Left lung (tissue), 14 donors: ENCODE measurements at places on chromosomes 12 and 14.
A peak's percentile ranks its signal among the peaks of the same experiment; 100 is the strongest.

- DNase-seq, result no peak
These were observed 10.4 kb upstream of the KRT7 start for GRCh38 chr12:52222692-52223091.

DNA sequence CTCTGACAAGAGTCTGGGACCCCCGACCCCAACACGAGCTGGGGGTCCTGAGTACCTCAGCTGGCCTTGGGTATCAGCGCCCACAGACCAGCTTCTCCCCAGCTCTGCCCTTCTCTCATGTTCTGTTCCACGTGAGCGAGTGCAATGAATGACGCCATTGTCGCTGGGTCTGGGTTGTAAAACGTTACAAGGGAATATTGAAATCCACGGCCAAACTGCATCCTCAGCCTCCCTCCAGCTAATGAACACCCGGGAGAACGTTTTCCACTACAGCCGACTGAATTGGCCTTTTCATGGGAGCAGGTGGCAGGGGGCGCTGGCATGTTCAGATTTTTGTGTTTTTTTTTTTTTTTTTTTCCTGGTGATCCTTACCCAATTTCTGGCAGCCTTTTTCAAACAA lies 34.7 kb downstream of the TBX5 start:
- no peak for DNase-seq

GRCh38 chr12:28958553-28959195 lies 190.4 kb upstream of the FAR2 start:
- DNase-seq, result no peak

GRCh38 chr14:79253576-79253975 lies 957.7 kb downstream of the DIO2 start:
- no peak for DNase-seq

GRCh38 chr12:121297435-121297991 lies 1.0 kb upstream of the CAMKK2 start:
- no peak for DNase-seq

DNA sequence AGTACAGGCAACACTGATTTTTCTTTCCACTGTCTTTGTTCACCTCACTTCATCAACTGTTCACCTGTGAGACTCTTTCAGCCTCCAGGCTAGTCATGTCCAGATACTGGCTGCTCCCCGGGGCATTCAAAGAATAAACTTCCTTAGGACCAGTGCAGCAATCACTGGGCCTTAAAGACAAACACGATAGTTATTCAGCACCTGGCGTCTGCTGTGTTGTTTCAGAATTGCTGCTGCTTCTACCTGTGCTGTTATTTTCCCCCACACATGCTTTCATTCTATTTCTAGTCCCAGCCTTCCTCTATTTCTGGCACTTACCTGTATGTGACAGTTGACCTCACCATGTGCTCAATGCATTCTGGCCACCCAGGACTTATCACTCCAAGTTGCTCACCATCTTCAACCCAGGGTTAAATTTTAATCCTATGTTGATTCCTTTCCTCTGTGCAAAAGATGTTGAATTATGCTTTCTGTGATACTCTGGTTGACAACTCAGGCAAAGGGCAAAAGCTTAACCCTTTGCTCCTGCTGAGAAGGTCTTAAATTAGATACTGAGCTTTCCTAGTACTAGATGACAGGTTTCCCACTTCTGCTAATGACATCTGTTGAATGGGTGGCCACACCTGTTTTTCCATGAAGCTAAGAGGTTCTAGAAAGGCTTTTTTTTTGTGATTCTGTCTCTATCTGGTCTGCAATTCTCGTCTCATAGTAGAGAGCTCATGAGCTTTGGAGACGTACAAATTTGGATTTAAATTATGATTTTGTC lies 41.4 kb downstream of the PTPRQ start:
- no peak for DNase-seq

DNA sequence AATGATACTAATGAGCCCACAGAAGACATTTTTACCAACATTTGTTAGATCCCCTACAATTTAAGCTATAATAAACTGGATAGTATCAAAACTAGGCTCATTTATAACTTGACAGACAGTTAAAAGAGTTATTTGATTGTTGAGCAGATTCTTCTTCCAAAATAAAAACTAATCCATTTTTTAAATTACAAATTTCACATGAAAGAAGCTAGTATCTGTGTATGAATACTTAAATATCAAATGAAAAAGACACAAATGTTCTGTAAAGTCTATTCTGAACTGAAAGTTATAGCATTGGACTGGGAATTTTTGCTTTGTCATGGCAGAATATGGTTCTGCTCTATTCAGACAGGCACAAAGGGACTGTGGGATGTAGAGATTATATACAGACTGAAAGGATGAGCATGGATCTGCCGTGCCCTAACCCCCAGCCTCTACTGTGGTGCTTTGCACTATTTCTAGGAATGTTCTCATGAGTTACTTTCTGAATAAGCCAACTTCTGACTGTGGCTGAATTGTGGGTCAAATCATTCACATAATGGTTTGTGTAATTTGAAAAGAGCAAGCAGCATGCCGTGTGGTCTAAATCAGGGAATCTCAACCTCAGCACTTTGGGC lies 352.7 kb downstream of the KCNH5 start:
- DNase-seq, result no peak

- peak; percentile 36 for DNase-seq
These were observed 582.6 kb downstream of the ALG10 start for GRCh38 chr12:34604631-34605509.

DNA sequence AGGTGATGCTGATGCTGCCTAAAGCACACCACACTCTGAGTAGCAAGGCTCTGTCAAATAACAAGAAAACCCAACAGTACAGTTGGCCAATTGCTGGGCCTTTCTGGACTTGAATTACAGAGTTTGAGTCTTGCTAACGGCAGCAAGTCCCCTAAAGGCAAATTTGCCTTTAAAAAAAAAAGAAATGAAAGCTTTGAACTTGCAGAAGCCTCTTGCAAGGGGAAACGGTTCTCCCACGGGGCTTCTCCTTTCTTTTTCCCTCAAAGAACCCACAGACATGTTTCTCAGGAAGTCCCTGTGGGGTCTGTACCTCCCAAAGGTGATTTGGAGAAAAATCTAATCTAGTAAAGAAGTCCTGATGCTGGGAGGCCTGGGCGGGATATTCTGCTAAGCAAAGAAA lies 191.3 kb upstream of the MYL2 start:
- DNase-seq, result no peak

GRCh38 chr12:102438047-102438826 lies 42.1 kb downstream of the IGF1 start:
- DNase-seq, result no peak

GRCh38 chr12:62605981-62606380 lies 139.4 kb downstream of the MON2 start:
- DNase-seq, result no peak

GRCh38 chr12:33052141-33053051 lies 155.8 kb upstream of the PKP2 start:
- no peak for DNase-seq

GRCh38 chr14:82366803-82367202 lies 833.1 kb upstream of the SEL1L start:
- DNase-seq, result no peak

GRCh38 chr12:25079393-25079792 lies 115.6 kb downstream of the DNAI7 start:
- DNase-seq, result no peak

DNA sequence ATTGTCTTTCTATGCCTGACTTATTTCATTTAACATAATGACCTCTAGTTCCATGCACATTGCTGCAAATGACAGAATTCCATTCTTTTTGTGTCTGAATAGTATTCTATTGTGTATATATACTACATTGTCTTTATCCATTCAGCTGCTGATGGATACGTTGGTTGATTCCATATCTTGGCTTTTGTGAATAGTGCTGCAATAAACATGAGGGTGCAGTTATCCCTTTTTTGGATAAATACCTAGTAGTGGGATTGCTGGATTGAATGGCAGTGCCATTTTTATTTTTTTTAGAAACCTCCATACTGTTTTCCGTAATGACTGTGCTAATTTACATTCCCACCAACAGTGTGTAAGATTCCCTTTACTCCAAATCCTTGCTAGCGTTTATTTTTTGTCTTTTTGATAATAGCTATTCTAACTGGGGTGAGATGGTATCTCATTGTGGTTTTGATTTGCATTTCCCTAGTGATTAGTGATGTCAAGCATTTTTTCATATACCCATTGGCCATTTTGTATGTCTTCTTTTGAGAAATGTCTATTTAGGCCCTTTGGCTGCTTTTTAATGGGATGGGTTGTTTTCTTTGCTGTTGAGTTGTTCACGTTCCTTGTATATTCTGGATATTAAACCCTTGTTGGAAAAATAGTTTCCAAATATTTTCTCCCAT lies 2.3 kb downstream of the OAS2 start:
- no peak for DNase-seq
